Astrocyte (in vitro differentiated cells and primary cell): ENCODE measurements at places on chromosomes 7 and 10. TPM values are rescaled to one million over a fixed set of nuclear protein-coding genes. Genes with fewer than 3 reads are reported as not detected.
A peak's percentile ranks its signal among the peaks of the same experiment; 100 is the strongest.

The NKX2-3 gene
- not detected in 2 replicates for total RNA-seq

DNA sequence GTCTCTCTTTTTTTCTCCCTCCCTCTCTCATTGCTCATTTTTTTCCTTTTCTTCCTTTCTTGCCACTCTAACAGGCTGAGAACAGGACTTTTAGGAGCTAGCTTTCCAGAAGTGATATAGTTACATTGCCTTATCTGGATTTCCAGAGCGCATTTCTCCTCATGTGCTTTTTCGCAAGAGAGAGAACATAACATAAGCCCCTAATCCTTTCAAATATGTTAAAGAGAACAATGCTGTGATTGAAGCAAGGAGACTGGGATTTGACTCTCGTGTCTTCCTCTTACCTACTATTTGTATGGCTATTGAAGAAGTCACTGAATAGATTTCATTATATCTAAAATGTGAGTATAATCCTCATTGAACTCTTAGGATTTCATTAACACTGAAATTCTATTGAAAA lies 101.2 kb upstream of the PRPS1L1 start:
- no peak for DNase-seq

- DNase-seq: no peak
Observed at GRCh38 chr10:132446661-132447445, 49.9 kb downstream of the PWWP2B start.

The DEPP1 gene
- 6.6 and 8.0 TPM in 2 replicates for total RNA-seq

- DNase-seq: peak; percentile 81
Observed at GRCh38 chr7:54995610-54996363, 23.0 kb upstream of the EGFR start.

GRCh38 chr10:117590101-117590875 lies 47.7 kb downstream of the EMX2 start:
- no peak for DNase-seq

GRCh38 chr10:122467701-122468100 lies 6.3 kb downstream of the HTRA1 start:
- no peak for DNase-seq

The FAM25G gene
- not detected in 2 replicates for total RNA-seq

GRCh38 chr7:119562839-119563238 lies 710.1 kb upstream of the KCND2 start:
- no peak for DNase-seq

The HELLS gene
- 16.2 and 23.5 TPM in 2 replicates for total RNA-seq

DNA sequence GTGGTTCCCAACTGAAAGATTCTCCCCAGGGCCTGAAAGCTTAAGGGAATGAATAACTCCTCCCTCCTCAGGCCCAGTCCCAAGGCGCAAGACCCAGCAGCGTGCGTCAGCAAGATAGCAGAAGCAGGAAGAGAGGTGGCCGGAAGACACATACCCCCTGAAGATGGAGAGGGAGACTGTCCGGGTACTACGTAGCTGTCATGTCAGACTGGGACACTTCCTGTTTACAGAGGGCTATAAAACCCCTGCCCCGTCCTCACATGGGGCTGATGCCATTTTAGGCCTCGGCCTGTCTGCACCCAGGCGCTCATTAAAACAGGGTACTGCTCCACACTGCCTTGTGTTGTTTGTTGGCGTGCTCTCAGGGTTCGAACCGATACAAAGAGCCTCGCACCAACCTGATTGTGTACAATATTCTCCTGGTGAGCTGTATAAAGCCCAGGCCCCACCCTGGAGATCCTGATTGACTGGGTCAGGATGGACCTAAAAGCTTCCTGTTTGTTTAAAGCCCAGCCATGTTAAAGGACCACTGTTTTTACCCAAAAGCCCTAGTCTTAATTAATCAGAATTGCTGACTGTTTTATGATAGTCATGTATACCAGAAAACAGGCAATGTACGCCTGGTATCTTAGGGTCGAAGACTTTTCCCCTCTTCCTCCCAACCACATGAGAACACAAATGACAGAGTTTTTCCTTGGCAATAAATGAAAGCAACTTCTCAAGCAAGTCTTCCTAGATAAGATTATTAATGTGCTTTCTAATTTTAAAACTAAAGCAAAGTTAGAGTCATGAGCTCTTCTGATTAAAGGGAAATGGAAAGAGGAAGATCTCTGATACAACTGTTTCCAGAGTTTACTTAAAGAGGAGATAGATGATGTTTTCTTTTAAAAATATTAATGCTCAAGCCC lies 251.5 kb downstream of the DOCK4 start:
- no peak for DNase-seq

DNA sequence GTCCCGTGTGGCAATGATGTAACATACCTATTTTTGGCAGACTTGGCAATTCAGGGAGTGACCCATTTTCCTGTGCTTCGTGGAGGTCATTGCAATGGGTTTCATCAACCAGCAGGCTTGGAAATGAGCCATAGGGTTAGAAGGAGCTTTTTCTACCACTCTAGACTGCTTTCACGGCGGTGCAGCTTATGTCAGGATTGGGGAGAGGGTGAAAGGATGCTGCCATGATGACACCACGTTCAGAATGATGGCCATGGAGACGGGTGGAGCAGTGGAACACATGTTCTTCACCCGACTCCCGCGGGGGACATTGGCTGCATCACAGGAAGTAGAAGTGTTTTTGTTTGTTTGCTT lies 220.2 kb downstream of the EMX2 start:
- DNase-seq: no peak

DNA sequence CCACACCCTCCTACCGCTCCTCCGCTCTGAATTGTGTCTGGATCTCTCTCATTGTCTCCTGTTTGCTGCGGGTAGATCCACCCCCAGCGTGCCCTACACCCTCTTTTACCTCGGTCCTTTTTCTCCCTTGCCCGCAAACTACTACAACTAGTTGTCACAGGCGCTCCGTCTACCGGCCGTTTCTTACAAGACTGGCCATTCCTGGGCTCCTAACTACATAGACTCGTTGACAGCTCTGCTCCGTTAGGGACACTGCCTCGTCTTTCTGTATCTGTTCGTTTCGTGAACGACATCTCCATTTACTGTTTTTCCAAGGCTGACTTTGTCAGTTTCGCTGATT lies 786 bp downstream of the TAF3 start:
- peak; percentile 25 for DNase-seq

DNA sequence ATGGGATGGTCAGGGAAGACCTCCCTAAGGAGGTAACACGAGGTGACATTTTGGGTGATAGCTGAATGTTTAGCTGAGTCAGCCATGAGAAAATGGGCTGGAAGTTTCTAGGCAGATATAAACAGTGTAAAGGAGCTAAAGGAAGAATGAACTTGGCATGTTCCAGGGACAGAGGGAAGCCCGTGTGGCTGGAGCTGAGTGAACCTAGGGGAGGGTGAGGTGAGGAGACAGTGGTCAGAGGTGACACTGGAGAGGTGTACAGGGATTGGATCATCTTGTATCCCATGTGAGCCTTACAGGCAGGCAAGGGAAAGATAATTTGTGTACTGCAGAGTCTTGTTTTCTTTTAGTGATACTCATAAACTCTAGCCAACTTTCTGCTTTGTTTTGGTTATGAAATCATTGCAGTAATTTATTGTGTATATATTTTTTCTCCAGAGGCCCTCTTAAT lies 1.8 kb downstream of the STARD3NL start:
- no peak for DNase-seq

- no peak for DNase-seq
Observed at GRCh38 chr7:53794816-53795215, 747.4 kb upstream of the VSTM2A start.

GRCh38 chr7:1966631-1967200 lies 266.0 kb downstream of the MAD1L1 start:
- no peak for DNase-seq

- peak; percentile 98 for DNase-seq
Observed at GRCh38 chr7:78702770-78703169, 750.7 kb downstream of the MAGI2 start.

DNA sequence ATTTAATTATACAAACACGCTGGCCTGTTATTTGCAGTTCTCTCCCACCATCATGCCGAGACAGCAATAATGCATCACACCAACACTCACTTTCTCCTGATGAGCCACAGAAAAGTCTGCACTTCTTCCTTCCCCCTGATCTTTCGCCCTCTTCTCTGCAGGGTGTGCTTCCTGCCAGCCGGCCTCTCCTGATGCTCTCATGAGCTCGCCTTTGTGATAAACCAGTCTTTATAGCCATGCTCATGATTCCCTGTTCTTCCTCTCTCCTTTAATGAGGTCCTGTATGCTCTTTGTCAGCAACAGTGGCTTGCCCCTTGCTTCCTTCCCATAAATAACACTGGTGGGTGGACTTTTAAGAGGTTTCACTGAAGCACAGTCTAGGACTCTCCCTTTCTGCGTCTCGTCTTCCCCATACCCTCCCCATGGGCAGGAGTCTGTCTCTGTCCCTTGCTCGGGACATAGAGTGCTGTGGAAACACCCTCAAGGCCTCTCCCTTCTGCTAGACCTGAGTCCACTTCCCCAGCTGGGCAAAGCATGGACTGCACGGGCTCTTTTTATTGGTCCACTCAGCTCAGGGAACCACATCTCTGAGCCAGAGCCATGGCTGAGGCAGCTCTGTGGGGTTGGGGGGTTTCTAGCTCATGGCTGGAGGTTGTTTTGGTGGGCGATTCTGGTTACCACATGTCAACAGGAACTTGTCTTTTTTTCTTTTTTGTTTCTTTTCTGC lies 133.9 kb downstream of the C10orf105 start:
- no peak for DNase-seq

DNA sequence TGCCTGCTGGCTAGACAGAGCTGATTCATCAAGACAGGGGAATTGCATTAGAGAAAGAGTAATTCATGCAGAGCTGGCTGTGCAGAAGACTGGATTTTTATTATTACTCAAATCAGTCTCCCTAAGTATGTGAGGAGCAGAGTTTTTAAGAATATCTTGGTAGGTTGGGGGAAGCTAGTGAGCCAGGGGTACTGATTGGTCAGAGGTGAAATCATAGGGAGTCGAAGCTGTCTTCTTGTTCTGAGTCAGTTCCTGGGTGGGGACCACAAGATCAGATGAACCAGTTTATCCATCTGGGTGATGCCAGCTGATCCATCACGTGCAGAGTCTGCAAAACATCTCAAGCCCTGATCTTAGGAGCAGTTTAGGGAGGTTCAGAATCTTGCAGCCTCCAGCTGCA lies 39.8 kb downstream of the FOXI2 start:
- no peak for DNase-seq

DNA sequence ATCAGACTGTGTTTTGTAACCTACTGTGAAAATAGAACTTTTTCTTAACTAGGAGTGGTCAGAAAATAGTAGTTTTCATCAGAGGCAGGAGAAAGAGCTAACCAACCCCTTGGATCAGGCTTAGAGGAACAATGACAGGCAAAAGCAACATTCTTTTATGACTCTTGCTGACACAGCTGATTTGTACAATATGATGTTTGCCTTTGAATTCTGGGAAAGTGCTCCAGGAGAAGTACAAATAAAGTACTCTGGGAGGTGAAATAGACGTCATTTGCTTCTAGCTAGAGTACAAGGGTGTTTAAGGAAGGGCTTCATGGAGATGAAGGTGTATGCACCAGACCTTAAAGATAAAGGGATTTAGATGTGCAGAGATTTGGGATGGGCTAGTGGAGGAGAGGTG lies 75.1 kb upstream of the KIAA1217 start:
- no peak for DNase-seq

- DNase-seq: peak; percentile 77
Observed at GRCh38 chr7:74355091-74355490, 65.9 kb downstream of the CLIP2 start.
